ENCODE measurements at places on chromosomes 6 and 20. TPM values are rescaled to one million over a fixed set of nuclear protein-coding genes. Genes with fewer than 3 reads are reported as not detected.
A peak's percentile ranks its signal among the peaks of the same experiment; 100 is the strongest.

- no peak overlapping the region for H3K27ac ChIP-seq
- H3K27me3 ChIP-seq = no peaks in the 10 kb centered on the region
- H3K4me3 ChIP-seq = no peak overlapping the region
- no peaks in the 10 kb centered on the region for H3K36me3 ChIP-seq
Observed at GRCh38 chr6:70985156-70985555, 28.3 kb upstream of the B3GAT2 start.

Gene HLA-G
- total RNA-seq = not detected

DNA sequence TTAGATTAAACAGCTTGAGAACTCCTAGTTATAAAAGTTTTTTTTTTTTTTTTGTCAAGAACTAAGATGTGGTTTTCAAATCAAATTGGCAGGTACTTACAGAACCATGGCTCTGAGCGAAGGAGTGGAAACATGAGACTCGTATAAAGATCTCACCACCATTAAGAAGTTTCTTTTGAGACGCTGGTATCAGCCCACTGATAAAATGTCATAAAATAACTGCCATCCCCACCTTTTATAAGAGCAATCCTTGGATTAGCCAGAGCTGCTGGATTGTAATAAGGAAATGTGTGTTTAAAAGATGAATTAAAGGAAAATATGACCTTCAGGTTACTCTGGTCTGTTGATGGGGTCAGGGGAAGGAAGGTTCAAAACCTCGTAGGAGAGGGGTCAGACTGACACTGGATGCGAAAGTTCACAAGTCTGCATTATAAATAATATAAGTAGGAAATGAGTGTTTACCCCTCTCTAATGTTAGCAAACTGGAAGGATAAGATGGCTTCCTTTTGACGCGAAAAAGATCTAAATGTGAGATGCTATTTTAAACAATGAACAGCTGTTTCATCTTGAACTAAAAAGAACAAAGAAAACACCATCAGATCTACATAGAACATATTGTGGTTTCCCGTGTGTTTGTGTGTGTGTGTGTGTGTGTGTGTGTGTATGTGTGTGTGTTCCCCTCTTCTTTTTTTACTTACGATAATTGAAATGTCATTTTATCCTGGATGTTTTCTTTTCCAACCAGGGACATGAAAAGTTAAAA lies 386.8 kb upstream of the JAG1 start:
- DNase-seq = no peak
- H3K27ac ChIP-seq = no peak overlapping the region
- H3K36me3 ChIP-seq = no peaks in the 10 kb centered on the region
- H3K4me1 ChIP-seq = peaks cover 8% of the 10 kb centered on the region
- H3K4me3 ChIP-seq = no peak overlapping the region

DNA sequence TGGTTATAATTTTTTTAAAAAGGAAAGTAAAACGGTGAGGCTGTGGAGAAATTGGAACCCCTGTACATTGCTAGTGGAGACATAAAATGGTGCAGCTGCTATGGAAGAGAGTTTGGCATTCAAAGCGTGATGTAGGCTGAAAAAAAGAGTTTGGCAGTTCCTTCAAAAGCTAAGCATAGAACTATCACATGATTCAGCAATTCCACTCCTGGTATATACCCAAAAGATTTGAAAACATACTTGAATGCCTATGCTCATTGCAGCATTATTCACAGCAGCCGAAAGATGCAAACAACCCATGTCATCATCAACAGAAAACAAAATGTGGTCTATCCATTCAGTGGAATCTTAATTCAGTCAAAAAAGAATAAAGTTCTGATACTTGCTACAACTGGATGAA lies 4.5 kb upstream of the SGK2 start:
- DNase-seq = no peak
- H3K36me3 ChIP-seq = no peaks in the 10 kb centered on the region
- H3K27ac ChIP-seq = no peak overlapping the region
- no peak overlapping the region for H3K4me3 ChIP-seq
- H3K27me3 ChIP-seq = no peaks in the 10 kb centered on the region
- H3K4me1 ChIP-seq = no peaks in the 10 kb centered on the region

DNA sequence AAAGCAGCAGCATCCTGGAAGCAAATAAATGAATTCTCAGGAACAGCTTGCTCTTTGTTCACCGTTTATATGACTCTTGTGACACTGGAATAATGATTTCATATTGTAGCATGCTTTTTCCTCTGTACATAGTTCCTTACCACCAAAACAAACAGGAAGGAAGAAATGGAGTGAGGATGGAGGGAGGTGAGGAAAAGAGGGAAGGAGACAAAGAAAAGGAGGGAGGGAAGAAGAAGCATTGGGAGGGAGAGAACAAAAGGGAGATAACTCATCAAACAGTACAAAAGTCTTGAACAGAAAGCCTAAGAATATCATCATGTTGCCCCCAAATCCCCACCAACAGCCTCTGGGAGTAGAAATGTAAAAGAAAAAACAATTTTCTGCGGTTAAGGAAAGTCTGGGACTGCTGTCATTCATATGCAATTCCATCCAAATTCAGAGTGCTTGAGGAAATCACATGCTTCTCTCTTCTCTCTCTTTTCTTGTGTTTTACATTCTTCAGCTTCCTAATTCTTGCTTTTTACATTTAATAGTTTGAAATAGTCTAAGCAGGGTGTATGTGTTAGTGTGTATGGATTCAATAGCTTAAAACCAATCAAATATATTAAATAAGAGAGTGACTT lies 81.5 kb downstream of the EPHA7 start:
- no peaks in the 10 kb centered on the region for H3K4me1 ChIP-seq
- no peak for DNase-seq
- no peaks in the 10 kb centered on the region for H3K36me3 ChIP-seq
- H3K27ac ChIP-seq = no peak overlapping the region

DNA sequence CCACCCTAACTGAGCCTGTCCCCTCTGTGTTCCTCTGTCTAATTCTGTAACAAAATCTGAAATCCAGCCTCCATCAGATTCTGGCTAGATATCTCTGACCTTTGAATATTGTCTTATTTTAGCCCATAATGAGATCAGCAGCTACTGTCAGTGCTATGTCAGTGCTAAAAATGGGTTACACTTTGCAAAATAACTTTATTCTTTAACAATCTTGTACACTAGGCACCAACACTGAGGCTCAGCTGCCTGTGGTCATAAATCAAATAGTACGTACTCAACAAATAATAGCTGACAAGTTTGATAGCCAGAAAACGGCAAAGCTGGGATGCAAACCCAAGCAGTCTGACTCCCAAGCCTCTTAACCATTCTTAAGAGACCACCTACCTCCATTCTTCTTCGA lies 22.1 kb downstream of the TTPAL start:
- H3K4me1 ChIP-seq = peaks cover 35% of the 10 kb centered on the region
- H3K36me3 ChIP-seq = peaks cover 71% of the 10 kb centered on the region
- no peak for DNase-seq
- no peak overlapping the region for H3K4me3 ChIP-seq
- no peaks in the 10 kb centered on the region for H3K27me3 ChIP-seq
- H3K27ac ChIP-seq = peak overlapping the region; percentile 88

DNA sequence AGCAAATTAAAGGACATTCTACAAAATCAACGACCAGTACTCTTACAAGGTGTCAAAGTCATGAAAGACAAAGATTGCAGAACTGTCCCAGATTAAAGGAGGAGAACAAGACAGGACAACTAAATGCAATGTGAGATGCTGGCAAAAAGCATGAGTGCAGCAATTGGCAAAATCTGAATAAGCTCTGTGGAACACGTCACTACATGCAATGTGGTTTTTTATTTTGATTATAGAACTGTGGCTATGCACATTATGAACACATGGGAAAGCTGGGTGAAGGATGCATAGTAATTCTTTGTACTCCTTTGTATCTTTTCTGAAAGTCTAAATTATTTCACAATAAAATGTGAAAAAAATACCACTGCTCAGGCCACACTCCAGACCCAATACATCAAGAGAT lies 509.4 kb downstream of the KIF16B start:
- H3K4me1 ChIP-seq = no peaks in the 10 kb centered on the region
- DNase-seq = no peak
- H3K36me3 ChIP-seq = no peaks in the 10 kb centered on the region
- no peaks in the 10 kb centered on the region for H3K27me3 ChIP-seq
- no peak overlapping the region for H3K4me3 ChIP-seq

Gene SMOC2
- total RNA-seq = 22.1 TPM

GRCh38 chr6:108083349-108083748 lies 8.8 kb upstream of the OSTM1 start:
- H3K27ac ChIP-seq = no peak overlapping the region
- H3K36me3 ChIP-seq = no peaks in the 10 kb centered on the region
- no peaks in the 10 kb centered on the region for H3K27me3 ChIP-seq

Gene GPR6
- total RNA-seq = not detected

- no peak for DNase-seq
- H3K4me3 ChIP-seq = no peak overlapping the region
- no peaks in the 10 kb centered on the region for H3K36me3 ChIP-seq
- H3K4me1 ChIP-seq = no peaks in the 10 kb centered on the region
- H3K27ac ChIP-seq = no peak overlapping the region
Observed at GRCh38 chr6:77837034-77837784, 184.4 kb downstream of the MEI4 start.

GRCh38 chr6:134723081-134723871 lies 226.6 kb downstream of the ALDH8A1 start:
- H3K4me3 ChIP-seq = no peak overlapping the region
- H3K4me1 ChIP-seq = peaks cover 62% of the 10 kb centered on the region
- peak overlapping the region; percentile 33 for H3K27ac ChIP-seq
- H3K27me3 ChIP-seq = no peaks in the 10 kb centered on the region

- DNase-seq = no peak
- no peaks in the 10 kb centered on the region for H3K36me3 ChIP-seq
- no peaks in the 10 kb centered on the region for H3K27me3 ChIP-seq
- peak within 1 kb of the TSS; percentile 67 for H3K27ac ChIP-seq
- peaks cover 24% of the 10 kb centered on the region for H3K4me1 ChIP-seq
- H3K4me3 ChIP-seq = peak within 1 kb of the TSS; percentile 58
Observed at GRCh38 chr20:32585011-32585585, at the start of gene NOL4L. NOL4L (minus strand) TSS chr20:32585333; CDS start chr20:32584890, 443 bp downstream.

DNA sequence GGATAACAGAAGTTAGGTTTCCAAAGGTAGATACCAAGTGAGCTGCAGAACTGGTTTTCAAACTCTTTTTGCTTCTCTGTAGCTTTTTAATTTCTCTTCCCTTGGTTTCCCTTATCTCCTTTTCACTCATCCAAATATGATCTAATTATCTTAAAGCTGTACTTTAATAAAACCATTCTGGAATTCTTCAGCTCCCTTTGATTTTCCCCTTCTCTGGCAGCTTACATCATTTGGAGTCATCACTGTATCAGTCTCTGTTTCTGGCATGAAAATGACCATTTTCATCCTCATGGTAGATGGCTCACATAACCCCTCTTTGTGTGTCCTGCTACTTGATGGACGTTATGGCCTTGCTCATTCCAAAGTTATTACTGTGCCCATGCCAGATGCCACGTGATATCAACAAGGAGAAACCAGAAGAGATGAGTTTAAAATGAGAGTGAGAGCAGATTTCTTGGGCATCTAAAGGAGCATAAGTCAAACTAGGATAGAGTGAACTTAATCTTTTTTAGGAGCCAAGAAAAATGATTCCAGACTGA lies 620.2 kb downstream of the QKI start:
- no peak overlapping the region for H3K27ac ChIP-seq
- no peak for DNase-seq
- no peaks in the 10 kb centered on the region for H3K36me3 ChIP-seq
- no peaks in the 10 kb centered on the region for H3K4me1 ChIP-seq
- H3K27me3 ChIP-seq = no peaks in the 10 kb centered on the region

Gene PPP1R3G
- 4.4 TPM for total RNA-seq

Gene MARCKS
- 46.4 TPM for total RNA-seq

Data from vagina (tissue), 2 donors.